ENCODE measurements at places on chromosomes 12 and 14. TPM values are rescaled to one million over a fixed set of nuclear protein-coding genes. Genes with fewer than 3 reads are reported as not detected.

DNA sequence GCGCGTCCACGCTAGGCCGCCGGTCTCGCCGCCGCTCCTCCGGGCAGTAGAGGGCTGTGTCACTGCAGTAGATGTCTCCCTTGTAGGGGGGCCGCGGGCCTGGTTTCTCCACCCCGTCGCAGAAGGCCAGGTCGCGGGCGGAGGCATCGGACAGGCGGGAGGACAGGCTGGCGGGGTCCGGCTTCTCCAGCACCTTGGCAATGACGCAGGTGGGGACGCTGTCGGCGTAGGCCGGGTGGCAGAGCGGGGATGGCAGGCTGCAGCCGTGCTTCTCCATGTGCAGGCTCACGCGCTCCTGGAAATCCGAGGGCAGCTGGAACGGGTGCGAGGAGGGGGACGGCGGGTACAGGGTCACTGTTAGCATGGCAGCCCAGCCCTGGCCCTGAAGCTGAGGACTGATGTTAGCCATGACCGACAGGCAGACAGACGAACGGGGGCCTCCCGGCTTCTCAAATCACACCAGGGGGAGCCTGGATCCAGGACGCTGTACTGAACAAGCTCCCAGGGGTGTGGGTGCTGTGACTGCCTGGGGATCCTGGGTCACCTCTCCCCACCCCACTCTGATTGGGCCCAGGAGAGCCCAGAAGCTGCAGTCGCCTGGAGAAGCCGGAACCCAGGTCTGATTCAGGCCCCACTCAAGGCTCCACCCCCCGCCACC is 48.1 kb downstream of the BEGAIN start:
- DNase-seq: no peak

- no peak for DNase-seq
These were observed 1.1 kb upstream of the TMEM121 start for GRCh38 chr14:105525326-105525725.

GRCh38 chr12:47868552-47869031 is 36.2 kb downstream of the VDR start:
- DNase-seq: no peak

DNA sequence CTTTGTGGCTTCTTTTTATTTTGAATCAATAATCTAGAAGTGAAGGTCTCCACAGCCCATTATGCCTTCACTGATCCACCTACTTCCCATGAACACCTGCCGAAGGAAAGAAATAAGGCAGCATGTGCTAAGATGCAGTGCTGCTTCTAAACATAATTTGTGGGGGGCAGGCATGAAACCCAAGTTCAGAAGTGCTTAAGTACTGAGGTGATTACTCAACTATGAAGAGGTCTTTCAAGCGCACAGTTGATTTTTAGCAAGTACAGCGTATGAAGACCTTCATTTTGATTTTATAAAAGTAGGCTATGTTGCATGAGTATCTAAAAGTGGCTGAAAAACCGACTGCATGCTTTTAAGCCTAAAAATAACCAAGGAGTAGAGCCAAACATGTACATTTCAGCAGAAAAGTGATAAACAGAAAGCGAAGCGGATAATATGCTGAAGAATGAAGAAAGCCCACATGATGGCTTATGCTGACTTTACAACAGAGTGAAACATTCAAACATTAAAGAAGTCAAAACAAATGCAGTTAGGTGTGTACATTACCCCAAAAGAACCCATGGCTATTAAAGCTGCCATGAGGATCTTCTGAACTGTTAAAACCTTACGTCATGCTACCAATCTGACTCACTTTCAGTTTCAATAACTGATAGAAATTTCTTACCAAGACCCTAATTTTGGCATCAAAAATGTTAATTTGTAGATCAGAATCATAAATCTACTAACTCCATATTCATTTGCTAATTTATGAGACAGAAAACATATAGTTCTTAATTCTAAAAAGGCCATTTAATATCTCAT is 29.3 kb downstream of the KICS2 start:
- DNase-seq: no peak

DNA sequence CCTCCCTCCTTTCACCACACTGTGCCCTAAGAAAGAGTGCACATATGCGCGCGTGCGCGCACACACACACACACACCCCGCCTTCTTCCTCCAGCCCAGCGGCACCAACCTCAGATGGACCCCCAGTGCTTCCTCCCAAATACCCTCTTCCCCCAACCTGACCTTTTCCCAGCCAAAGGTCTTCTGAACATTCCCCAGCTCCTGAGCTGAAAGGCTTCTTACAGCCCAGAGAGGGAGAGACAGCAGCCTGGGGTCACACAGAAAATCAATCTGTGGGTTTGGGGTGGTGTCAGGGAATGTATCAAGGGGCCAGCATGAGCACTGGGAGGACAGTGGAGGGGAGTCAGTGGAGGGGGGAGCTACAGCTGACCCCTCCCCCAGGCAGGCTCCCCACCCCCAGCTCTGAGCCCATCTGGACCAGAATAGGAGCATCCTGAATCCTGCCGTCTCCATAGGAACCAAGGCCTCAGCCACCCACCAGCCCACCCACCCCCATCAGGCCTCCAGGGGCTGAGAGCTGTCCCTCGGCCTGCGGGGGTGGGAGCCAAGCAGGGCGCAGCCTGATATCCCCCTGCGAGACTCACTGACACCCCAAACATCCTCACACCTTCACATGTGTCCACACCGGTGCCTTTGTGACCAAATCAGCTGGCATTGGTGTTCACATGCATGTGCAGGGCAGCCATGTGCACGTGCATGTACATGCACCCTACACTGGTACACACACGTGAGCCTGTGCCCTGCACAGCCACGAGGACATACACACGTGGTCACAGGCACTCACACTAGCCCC is 5.7 kb downstream of the RASAL1 start:
- no peak for DNase-seq

DNA sequence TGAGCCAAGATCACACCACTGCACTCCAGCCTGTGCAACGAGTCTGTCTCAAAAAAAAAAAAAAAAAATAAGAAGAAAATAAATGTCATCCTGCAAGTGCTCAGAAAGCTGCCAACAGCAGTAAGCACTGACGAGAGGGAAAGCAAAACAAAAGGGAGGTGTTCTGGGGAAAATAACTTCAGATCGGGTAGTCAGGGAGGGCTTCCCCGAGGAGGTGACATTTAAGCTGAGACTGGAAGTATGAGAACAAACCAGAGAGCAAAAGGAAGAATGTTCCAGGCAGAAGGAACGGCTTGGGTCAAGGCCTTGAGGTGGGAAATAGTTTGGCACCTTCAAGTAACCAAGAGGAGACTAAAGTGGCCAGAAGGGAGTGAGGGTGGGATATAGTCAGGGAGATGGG is 4.7 kb upstream of the FAM222A start:
- DNase-seq: no peak

DNA sequence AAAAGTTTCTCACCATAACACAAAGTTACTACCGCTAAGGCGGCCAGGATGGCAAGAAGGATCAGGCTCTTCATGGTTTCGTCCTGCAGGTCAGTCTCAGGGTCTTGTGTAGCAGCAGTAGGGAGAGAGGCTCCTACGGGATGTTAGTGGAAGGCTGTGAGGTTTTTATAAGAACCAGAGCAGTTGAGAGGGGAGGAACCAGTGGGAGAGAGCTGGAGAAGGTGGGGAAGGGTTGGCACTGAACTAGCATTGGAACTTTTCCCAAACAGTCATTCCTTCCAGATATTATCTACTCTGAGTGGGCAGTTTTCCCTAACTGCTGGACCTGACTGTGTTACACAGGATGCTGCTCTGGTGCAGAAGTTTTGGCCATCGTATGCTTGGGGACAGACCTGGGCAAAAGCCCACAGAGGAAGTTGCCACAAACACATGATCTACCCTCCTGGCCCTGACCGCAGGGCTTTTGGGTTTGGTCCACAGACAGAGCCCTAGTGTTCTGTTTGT is at the start of gene MGP:
Gene MGP (minus strand): TSS at position 137 of the 504 bp plus-strand sequence. CDS start 63 bp downstream, at position 74.
- no peak for DNase-seq

- no peak for DNase-seq
These were observed 52.9 kb downstream of the SERPINA3 start for GRCh38 chr14:94665121-94665520.

GRCh38 chr12:105365231-105365630 is 34.7 kb downstream of the C12orf75 start:
- DNase-seq: no peak

DNA sequence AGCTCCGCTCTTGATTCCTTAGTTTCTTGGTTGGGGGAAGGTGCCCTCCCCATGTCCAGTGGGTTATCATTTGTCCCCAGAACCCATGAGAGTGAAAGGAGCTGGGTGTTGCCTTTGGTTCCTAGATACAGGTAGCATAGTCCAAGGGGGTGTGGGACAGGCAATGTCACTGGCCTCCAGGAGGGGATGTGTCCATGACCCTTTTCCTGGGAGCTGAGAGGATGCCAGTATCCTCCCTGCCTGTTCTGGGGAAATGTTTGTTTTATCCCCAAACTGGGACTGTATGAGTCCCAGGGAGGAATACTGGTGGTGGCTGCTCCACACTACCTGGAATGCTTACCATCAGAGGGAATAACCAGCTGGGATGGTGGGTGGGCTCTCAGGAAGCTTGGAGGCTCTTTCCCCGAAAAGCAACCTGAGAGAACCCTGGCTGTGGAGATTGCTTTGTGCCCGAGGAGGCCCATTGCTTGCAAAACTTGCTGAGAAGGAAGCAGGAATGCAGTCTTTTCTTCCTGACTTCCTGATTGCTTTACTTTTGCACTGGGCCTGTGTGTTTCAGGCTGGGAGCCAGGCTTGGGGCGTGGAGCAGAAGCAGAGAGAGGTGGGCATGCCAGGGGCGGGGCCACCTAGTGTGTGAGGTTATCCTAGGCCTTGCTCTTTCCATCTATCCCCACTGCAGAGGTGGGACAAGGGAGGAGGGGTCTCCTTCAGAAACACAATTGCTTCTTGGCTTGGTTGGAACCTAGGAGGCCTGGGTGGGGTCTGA is 715 bp upstream of the SLC10A1 start:
- DNase-seq: no peak

DNA sequence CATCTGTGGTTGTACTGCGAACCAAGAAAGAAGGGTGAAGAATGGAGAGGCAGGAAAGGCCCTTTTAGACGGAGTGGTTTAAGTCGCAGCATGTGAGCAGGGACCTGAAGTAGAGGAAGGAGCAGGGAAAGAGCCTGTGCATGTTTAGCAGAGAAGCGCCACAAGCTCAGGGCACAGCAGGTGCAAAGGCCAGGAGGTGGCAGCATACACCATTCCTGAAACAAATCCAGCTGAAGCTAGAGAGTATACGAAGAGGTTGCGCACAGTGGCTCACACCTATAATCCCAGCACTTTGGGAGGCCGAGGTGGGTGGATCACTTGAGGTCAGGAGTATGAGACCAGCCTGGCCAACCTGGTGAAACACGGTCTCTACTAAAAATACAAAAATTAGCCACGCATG is 49.9 kb downstream of the HELB start:
- DNase-seq: no peak

DNA sequence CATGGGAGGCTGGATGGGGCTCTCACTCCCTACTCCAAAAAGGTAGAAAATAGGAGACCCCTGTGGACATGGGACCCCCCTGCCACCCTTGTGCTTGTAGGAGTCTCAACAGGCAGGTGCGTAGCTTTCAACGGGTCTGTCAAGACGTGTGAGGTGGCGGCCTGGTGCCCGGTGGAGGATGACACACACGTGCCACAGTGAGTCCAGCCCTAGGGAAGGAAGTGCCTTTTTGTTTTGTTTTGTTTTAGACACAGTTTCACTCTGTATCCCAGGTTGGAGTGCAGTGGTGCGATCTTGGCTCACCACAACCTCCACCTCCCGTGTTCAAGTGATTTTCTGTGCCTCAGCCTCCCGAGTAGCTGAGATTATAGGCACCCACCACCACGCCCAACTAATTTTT is 12.9 kb downstream of the P2RX4 start:
- DNase-seq: no peak

DNA sequence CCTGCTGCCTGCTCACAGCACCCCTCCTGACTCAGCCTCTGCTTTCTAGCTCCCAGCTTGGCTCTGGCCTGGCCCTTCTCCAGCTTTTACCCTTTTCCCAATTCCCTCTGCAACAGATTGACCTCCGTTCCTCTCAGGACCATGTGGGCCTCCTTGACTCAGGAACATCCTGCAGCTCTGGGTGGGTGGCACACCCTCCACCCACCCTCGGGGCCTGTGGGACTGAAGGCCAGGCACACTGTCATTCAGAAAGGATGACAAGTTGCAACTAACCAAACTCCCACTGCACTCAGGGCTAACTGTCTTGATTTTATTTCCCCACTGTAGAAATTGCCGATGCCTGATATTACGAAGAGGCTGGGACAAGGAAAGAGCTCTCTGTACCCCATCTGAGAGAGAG is 59.4 kb downstream of the HELB start:
- no peak for DNase-seq

- no peak for DNase-seq
These were observed 92.7 kb upstream of the HECTD1 start for GRCh38 chr14:31300296-31300695.

DNA sequence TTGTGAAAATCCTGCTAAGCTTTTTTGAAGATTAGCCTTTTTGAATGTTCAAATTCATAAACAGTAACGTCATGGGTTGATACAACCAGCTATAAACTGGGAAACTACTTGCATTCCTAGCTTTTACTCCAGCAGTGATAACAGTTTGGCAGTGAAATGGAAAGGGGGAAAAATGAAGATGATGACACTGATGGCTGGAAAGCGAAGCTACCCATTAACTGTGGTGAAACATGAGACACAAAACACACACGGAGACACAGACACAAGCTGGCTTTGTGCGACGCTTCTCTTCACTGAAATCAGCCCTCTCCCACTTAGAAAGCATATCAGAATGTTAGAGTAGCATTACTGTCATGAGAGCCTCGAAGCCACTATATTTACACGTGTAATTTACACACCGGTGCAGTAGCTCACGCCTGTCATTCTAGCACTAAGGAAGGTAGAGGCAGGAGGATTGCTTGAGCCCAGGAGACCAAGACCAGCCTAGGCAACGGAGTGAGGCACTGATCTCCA is 15.7 kb downstream of the VPS37B start:
- no peak for DNase-seq

- peak; percentile 39 for DNase-seq
These were observed 50.4 kb downstream of the CHGA start for GRCh38 chr14:92973261-92973797.

- no peak for DNase-seq
These were observed 1196.5 kb downstream of the GALC start for GRCh38 chr14:86796221-86797074.

- DNase-seq: no peak
These were observed 926.6 kb upstream of the TMEM132C start for GRCh38 chr12:127340381-127340780.

- no peak for DNase-seq
These were observed 81.7 kb downstream of the CHGA start for GRCh38 chr14:93004699-93005082.

Gene SERPINA10
- not detected for total RNA-seq

Gene RIPK3
- 6.4 TPM for total RNA-seq

Gene MMAB
- total RNA-seq: 33.3 TPM

Gene ZNF385A
- 4.3 TPM for total RNA-seq

Gene SYT1
- 1.2 TPM for total RNA-seq

Gene KRT3
- total RNA-seq: 0.06 TPM
